ENCODE measurements at places on chromosomes 16 and 17. TPM values are rescaled to one million over a fixed set of nuclear protein-coding genes. Genes with fewer than 3 reads are reported as not detected.

Gene SCGB1C2
- total RNA-seq = not detected

Gene MILR1
- 40.3 TPM for total RNA-seq

Gene SYT17
- 0.53 TPM for total RNA-seq

Gene KIF2B
- not detected for total RNA-seq

Gene VEZF1
- 69.2 TPM for total RNA-seq

Gene PRSS53
- total RNA-seq = 1.1 TPM

Gene SLC16A11
- total RNA-seq = 0.66 TPM

Gene SHBG
- total RNA-seq = not detected

Gene TRPV3
- not detected for total RNA-seq

Gene LAT
- 0.79 TPM for total RNA-seq

Gene SLC9A5
- 0.40 TPM for total RNA-seq

Gene USP22
- 287 TPM for total RNA-seq

Gene ASPHD1
- total RNA-seq = 0.93 TPM

Gene OXLD1
- total RNA-seq = 23.5 TPM

Gene FOXL1
- total RNA-seq = 4.2 TPM

Gene HSD11B2
- not detected for total RNA-seq

Gene PRSS21
- total RNA-seq = 1.8 TPM

Gene RAB40B
- 3.9 TPM for total RNA-seq

Gene CHP2
- total RNA-seq = not detected

Gene ATP1B2
- not detected for total RNA-seq

Gene KCTD19
- total RNA-seq = 0.13 TPM

Gene ABCC11
- total RNA-seq = under 0.01 TPM

Gene ACSM5
- not detected for total RNA-seq

Gene CCDC40
- total RNA-seq = 2.0 TPM
